ENCODE measurements at places on chromosomes 12 and 14.

GRCh38 chr14:71121711-71122110, 214.5 kb downstream of the PCNX1 start:
- no peak for DNase-seq

GRCh38 chr12:13713556-13714410, 267.6 kb downstream of the GRIN2B start:
- DNase-seq, result no peak

DNA sequence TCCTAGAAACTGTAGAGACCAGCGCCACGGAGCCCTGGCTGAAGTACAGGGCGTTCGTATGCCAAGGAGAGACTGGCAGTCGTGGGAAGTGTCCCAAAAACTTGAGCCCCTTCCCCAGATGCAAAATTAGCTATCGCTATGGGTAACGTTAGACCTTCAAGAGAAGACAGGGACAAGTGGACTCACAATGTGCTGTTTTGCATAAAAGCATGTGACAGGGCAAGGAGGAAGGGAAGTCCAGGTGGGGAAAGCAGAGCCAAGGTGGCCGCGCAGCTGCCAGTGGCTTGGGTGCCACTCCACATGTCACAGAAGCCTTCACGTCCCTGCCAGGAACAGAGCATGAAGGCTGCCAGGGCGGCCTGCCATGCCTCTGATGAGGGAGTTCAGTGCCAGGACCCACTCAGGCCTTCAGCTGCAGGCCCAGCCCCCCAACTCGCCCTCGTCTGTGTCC, 61.2 kb upstream of the DYNC1H1 start:
- DNase-seq, result peak; percentile 38

- DNase-seq, result no peak
Observed at GRCh38 chr12:916240-916639, 33.3 kb downstream of the RAD52 start.

- no peak for DNase-seq
Observed at GRCh38 chr12:77600468-77600843, 230.2 kb upstream of the NAV3 start.

DNA sequence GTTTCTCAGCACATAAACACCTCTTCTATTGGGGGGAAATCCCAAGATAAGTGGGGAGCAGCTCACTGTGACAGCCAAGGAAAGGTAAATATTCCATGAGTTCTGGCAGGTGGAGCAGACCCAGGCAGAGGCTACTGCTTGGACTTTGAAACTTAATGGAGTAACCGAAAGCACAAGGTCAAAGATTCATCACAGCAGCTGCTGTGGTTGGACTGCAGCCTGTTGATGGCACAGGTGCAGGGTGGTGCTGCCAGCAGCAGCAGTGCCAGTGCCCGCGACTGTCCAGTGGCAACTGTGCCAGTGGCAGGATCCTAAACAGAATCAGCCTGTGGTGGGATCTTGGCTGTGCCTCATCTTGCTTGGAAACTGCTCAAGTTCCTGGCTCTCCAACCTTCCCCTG, 81.4 kb upstream of the ARID2 start:
- no peak for DNase-seq

DNA sequence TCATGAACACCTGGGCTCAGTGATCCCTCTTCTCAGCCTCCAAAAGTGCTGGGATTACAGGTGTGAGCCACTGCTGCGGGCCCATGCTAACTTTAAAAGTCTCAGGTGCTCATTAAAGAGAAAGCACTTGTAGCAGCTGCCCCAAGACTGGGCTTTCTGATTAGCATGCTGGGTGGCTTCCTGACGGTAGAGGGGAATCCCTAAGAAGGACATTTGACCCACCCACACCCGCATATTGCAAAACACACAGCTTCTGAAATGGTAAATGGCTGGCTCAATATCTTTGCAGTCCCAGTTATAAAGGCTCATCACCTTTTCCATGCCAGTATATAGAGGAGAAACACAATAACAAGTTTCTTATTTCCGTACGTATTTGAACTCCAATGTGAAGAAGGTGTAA, 19.3 kb upstream of the BICD1 start:
- DNase-seq, result no peak

- no peak for DNase-seq
Observed at GRCh38 chr14:55098561-55098898, 30.5 kb upstream of the LGALS3 start.

GRCh38 chr12:45343269-45344051, 127.6 kb downstream of the ANO6 start:
- no peak for DNase-seq

GRCh38 chr14:91889477-91890211, 22.3 kb upstream of the TC2N start:
- DNase-seq, result peak; percentile 16

- no peak for DNase-seq
Observed at GRCh38 chr12:32395026-32395425, 4.3 kb upstream of the FGD4 start.

DNA sequence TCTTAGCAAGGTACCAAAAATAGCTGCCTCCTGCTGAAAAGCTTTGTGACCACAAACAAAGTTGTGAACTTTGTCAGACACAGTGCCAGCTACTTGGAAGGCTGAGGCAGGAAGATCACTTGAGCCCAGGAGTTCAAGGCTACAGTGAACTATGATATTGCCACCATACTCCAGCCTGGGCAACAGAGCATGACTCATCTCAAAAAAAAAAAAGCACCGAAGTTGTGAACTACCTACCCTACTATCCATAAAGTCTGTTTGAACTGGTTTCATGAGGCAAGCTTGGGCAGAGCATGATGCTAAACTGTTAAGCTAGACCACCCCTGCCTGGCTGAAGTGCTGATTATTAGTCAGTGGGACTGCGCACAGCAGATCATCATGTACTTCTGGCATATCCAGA, 75.5 kb downstream of the RAD52 start:
- no peak for DNase-seq

GRCh38 chr12:26118308-26118707, 6.5 kb downstream of the BHLHE41 start:
- no peak for DNase-seq

- DNase-seq, result no peak
Observed at GRCh38 chr12:123717350-123717749, 5.2 kb downstream of the ATP6V0A2 start.

DNA sequence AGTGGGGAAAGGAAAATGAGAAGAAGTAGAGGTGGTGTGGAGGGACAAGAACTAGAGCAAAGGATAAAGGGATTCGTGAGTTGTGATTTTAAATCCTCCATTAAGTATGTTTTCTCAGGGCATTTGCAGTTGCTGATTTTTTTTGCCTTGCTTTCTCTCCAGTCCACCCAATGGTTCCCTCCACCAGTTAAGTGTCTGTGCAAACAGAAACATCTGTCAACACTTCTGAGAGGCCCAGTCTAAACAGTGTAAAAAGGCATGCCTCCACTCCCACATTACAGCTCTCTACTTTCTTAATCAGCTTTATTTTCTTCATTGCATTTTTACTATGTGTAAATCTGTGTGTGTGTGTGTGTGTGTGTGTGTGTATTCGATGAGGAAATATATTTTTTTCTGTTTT, 141.2 kb downstream of the PPFIA2 start:
- DNase-seq, result no peak

DNA sequence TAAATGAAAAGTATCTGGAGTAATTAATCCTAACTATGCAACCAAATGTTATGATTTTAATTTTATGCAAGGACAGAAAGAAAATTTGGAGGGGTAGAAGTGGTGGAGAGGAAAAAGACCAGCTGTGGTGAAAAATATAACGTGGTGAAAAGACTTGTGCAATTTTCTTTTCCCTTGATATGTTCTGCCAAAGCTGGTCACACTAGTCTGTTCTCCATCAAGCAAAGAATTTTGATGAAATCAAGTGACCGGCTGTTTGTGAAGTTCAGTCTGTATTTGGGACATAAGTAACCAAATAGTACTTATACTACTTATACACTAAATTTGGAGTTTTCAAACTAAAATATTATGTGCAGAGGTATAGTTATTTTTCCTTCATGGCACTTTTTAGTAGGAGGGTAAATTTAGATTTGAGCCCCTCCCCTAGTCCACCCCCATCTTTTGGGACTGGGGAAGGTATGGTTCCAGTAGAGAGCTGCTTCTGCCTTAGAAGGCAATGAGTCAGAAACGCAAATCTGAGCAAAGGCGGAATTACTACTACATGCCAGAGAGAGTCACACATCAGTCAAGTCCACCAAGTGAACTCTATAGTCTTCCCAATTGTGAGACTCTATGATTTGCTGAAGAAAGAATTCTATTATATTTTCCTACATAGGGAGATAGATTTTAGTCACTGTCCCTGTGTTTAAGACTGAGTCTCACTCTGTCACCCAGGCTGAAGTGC, 229.7 kb downstream of the SLC25A21 start:
- DNase-seq, result no peak

DNA sequence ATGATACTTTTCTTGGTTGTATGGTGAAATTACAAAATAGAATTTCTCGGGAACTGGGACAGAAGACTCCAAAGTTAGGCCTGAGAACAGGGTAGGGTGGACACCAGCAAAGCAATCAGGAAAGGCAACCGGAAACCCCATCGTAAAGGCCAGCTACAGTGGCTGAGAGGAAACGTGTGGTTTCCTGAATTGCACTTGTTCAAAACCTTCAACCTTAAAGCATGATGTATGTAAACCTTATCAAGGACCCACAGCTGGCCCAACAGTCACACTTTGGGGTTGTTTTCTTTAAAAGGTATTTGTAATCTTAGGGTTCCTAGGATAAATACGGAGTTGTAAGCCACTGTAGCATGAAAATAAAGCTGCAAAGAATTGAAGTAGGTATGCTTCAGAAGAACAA, 2.2 kb upstream of the PTGDR start:
- DNase-seq, result no peak

GRCh38 chr12:109738209-109738608, 24.6 kb downstream of the FAM222A start:
- no peak for DNase-seq

GRCh38 chr14:64944041-64944440, 1.5 kb upstream of the GPX2 start:
- DNase-seq, result no peak

DNA sequence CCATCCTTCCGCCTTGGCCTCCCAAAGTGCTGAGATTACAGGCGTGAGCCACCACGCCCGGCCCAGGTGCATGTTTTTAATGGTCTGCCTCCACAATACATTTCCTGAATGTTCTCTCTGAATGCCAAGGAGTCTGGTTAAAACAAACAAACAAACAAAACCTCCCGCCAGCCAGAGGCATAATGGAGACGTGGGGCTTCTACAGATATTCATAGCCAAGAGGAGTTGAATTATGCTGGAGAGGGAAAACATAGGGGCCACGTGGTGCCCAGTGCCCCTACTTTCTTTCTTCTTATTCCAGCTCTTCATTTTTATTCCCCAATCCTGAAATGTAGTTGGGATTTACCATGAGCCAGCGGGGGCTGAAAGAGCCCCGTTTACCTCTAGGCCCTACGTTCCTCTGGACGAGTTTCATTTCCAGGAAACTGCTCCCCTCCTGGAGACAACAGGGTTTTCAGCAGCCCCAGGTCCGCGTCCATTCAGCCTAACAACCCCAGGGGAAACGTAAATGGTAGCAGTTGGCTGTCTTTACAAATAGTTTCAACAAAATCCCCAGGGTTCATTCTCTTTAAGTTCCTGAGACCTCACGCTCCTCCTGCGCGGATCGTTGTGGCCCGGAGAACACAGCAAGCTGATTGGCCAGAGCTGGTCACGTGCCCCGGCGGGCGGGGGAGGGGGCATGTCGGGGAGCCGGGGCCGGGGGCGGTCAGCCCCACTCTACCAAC, 108.5 kb upstream of the ESRRB start:
- DNase-seq, result no peak

DNA sequence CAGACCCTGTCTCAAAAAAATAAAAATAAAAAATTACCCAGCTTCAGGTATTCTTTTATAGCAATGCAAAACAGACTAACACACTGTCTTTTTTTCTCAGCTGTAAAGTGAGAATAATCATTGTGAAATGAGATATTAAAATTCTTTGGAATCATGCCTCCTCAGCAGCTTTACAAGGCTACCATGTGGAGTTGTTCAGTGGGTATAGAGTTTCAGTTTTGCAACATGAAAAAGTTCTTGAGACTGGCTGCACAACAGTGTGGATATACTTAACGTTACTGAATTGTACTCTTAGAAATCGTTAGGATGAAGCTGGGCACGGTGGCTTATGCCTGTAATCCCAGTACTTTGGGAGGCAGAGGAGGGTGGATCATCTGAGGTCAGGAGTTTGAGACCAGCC, 15.7 kb upstream of the MAPKAPK5 start:
- no peak for DNase-seq

- DNase-seq, result no peak
Observed at GRCh38 chr14:71245659-71246361, 338.6 kb downstream of the PCNX1 start.

- DNase-seq, result no peak
Observed at GRCh38 chr12:6696690-6697583, 3.7 kb downstream of the PIANP start.

DNA sequence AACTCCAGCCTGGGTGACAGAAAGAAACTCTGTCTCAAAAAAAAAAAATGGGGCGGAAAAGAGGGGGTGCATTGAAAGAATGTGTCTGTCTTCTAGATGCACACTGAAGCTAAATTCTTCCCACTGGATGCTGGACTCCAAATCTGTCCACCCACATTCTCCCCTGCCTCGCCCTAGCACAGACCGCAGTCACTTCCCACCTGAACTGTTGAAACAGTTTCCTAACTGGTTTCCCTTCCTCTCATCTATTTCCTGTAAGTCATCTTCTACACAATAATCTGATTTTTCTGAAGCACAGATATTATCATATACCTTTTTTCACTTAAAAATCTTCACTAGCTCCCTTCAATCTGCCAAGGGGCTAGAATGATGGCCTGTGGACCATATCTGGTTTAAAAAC, 1.5 kb upstream of the HCAR1 start:
- DNase-seq, result no peak

GRCh38 chr14:51119411-51120051, 24.6 kb upstream of the TRIM9 start:
- DNase-seq, result no peak

- DNase-seq, result peak; percentile 44
Observed at GRCh38 chr14:61469781-61470180, 148.4 kb downstream of the PRKCH start.

DNA sequence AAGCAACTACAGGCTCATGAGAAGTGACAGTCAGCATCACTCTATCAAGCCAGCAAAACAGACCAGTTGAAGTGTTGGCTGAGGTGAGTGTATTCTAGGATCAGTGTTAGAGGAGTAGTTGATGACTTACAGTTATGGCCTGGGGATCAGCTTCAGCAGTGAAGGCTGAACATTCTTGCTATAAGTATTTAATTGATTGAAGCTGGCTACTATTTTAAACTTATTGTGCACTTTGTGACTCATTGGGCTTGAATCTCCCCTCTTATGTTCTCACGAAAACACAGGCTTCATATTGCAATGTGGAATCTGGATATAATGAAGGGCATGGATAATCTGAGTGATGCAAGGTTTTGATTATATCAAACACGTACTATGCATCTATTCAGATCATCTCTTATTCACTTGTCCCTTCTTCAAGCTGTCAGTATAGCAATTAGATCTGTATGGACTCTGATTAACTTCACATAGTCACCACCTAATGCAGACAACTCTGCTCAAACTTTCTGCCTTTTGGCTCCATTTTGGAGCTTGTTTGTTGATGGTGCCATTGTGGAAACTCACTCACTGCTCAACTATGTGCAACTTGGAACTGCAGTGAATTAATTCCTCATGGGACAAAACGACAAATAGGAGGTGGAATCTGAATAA, 309.2 kb downstream of the SLC16A7 start:
- no peak for DNase-seq

- no peak for DNase-seq
Observed at GRCh38 chr12:12427568-12427967, 70.7 kb downstream of the BORCS5 start.

- DNase-seq, result no peak
Observed at GRCh38 chr12:74401035-74401434, 136.6 kb upstream of the ATXN7L3B start.

- DNase-seq, result peak; percentile 61
Observed at GRCh38 chr14:56087671-56088471, 30.3 kb upstream of the PELI2 start.
